ENCODE measurements at places on chromosomes 3 and 15.

GRCh38 chr3:173993299-173993698 is 595.8 kb downstream of the NLGN1 start:
- DNase-seq: peak; percentile 2

DNA sequence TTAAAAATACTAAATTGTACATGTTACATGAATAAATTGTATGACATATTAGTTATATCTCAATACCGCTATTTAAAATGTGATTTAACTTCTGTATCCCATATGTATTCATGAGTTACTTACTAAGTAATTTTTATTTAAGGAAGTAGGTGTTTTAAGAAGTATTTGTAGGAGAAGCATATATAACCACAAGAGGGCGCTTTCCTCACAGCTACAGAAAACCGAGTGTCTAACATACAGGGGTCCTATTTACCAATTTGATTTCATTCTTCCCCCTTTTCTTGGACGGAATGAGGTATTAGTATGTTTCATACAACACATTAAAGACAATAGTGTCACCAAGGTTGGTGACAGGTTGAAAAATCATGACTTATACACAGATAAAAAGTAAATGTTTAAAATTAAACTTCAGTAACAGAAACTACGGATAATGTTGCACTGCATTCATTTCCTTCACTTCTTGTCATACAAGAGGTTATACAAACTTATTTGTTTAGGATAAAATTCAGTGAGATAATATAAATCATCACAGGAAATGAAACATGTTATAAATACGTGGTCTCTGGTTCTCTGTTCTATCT is 253.6 kb downstream of the MAGI1 start:
- peak; percentile 74 for DNase-seq

- no peak for DNase-seq
Observed at GRCh38 chr3:55156851-55157650, 229.2 kb upstream of the LRTM1 start.

DNA sequence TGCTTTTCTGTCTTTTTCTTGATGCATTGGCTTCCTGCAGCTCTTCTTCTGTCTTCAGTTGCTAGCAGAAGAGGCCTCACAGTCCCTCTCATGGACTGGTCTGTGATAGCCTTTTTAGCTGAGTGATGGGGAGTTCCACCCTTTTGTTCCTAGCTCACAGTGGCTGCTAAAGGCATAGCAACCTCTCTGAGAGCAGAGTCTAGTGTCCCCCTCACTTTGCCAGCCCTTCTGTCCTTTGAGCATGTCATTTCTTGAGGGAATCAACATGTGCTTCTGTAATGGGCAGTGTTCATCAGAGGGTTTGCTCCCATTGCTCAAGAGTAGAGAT is 44.4 kb downstream of the GAP43 start:
- DNase-seq: no peak
